Lung (tissue), 17 donors: ENCODE measurements at places on chromosomes 16 and 17.

DNA sequence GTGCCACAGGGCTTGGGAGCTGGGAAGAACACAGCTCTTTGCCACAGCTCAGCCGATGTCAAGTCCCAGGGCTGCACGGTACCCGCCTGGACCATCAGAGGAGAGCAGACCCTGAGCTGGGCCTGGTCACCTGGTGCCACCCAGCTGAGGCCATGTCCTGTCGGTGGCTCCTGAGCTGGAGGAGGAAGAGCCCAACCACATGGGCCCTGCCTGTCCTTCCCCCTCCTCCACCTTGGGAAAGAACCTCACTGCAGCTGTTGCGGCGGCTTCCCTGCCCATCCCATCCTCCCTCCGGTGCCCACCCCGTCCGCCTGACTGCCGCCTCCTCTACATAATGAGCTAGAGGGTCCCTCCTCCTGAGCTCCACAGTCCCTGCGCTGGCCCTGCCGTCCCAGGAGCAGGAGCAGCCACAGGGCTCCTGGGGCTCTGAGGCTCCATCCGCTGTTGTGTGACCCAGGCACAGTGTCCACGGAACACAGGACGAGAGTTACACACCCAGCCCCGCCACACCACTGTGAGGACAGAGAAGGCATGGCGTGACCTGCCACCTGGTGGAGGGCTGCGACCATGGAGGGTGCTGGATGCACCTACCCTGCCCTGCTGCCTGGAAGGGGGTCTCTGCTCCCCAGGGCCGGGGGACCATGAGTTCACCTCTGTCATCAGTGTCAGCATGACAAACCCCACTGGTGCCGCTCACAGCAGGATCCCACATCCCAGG is 21.4 kb upstream of the CHMP6 start:
- no peak for DNase-seq

DNA sequence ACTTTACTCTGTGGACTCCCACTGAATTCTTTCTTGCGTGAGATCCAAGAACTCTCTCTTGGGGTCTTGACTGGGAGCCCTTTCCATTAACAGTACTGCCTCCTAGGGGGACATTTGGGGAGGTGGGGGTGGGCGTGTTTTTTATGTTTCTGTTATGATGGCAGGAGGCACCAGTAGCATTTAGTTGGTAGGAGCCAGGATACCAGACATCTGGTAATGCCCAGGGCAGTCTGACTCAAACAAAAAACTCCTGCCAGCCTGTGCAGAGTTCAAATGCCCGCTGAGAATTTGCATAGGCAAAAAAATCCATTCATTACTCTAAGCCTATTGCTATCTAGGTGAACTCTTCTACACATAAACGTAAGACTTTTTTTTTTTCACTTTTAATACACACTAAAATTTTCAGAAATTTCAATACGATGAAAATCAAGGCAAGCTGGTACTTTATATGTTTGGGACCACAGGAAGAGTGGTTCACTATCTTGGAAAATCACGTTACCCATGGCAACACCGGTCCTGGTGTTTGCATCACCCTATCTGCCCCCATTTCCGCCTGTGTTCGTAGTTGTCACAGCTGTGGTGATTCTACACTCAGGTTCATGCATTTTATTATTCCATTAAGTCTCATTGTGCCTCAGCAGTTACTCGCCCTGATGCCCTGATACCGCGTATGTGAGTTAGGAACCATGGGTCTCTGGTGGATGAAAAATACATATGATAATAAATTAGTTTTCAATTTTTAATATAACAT is 121.1 kb upstream of the XYLT1 start:
- no peak for DNase-seq

- DNase-seq = peak; percentile 95
These were observed 656 bp upstream of the GEMIN4 start for GRCh38 chr17:752620-753219.

- DNase-seq = peak; percentile 43
These were observed 13.4 kb upstream of the TAC4 start for GRCh38 chr17:49861150-49861884.

DNA sequence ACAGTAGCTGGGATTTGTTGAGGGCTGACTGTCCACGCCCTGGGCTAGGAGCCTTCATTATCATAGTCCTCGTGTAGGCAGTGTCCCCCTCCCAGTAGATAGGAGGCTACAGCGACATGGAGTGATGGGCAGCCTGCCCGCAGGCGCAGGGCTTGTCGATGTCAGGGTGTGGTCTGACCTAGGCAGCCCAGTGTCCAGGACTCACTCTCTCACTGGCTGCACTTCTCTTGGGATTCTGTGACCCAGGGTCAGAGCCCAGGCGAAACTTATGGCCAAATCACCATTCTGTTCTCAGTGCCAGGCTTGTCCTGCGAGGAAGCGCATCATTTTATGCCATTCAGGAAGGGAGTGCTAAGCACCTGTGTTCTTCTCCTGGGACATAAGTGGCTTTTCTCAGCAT is 32.6 kb downstream of the SHISA6 start:
- DNase-seq = no peak

GRCh38 chr16:77555126-77555525 is 120.3 kb upstream of the ADAMTS18 start:
- DNase-seq = no peak

DNA sequence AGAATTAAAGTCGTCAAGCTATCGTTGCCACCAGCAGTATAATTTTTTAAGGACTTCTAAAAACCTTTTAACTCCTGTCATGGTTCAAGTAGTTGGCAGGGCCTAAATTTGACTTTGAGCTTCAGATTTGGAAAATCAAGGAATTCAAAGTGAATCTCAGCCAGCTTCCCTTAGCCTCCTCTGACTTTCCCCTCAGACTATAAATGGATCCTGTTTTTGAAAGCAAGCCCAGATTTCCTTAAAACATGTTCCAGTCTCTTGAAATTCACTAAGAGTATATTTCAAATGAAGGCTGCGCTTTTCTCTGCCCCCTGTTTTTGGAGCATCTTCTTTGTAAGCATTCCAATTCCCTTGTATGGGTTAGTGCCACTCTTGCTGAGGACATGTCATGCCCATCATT is 101.8 kb upstream of the CDH8 start:
- DNase-seq = no peak

DNA sequence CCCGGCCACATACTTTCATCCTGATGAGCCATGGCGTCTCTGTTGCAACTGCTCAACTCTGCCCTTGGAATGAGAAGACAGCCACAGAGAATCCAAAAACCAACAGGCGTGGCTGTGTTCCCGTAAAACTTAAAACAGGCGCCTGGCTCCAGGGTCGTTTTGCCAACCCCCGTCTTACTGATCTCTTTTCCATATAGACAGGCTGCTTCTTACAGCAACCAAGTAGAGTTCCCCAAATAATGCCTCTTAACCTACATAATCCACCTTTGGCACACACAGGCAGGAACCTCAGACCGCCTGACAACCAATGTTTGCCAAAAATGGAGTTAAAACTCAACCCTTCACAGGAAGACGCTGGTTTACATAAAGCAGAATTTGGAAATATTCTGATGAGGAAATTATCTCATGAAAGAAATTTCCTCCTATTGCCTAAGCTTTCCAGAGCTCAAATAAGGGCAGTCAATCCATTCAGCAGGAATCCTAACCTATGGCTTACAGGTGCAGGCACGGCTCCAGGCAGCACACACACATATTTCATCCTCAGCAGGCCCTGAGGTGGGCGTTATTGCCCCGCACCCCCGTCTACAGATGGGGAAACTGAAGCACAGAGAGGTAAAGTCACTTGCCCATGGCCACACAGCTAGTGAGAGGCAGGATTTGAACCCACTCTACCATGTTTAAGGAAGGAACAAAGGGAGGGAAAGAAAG is 35.8 kb downstream of the LITAF start:
- DNase-seq = no peak

GRCh38 chr17:77279448-77280303 is 138.9 kb downstream of the SEC14L1 start:
- no peak for DNase-seq

GRCh38 chr16:80166082-80166481 is 374.7 kb upstream of the DYNLRB2 start:
- DNase-seq = no peak

DNA sequence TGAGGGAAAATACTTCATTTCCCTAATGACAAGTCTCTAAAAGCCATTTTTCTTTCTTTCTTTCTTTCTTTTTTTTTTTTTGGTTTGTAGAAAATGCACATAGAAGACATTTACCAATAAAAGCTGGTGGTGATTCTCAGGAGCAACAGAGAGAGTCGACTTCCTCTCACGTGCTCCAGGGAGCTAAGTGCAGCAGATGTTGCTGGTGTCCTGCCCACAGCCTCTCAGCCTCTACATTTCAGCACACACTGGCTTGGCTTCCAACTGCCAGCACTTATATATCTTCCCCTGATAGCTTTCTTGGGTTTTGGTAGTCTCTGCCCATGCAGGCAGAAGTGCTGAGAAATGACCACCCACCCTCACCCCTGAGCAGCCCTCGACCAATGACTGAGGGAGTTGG is 58.4 kb upstream of the MARCHF10 start:
- no peak for DNase-seq

DNA sequence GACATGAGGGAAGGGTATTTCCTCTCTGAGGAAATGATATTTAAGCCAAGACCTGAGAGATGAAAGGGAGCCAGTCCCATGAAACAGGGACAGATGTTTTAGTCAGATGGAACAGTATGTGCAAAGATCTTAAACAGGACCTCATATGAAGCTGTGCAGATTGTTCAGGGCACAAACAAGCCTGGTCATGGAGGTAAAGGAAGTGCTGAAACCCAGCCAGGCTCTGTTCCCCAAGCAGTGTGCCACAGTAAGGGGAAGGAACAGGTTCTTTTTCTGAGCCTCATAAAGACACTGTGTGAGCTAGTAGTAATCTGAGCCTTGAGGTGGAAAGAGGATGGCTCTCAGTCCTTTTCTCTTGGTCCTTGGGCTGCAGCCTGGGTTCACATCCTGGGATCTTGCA is 159.9 kb downstream of the ANKFN1 start:
- no peak for DNase-seq

DNA sequence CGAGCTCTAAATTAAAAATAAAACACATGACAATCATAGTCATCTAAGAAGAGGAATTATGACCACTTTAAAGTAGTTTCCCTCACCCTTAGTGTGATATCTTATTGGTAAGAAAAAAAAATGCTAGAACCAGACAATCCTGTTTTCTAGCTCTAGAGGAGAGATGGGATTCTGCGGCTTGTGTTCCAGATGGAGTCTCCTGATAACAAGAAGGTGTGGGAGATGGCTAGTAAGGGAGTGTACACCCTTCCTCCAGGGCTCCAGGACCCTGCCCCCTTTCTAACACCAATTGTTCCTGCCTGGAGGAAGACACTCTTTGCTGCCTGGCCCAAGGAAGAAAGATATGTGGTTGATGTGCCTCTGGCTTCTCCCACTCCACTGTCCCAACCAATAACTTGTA is 68.8 kb upstream of the FBXO47 start:
- DNase-seq = no peak

- DNase-seq = no peak
These were observed 10.4 kb downstream of the CPPED1 start for GRCh38 chr16:12793120-12793864.

DNA sequence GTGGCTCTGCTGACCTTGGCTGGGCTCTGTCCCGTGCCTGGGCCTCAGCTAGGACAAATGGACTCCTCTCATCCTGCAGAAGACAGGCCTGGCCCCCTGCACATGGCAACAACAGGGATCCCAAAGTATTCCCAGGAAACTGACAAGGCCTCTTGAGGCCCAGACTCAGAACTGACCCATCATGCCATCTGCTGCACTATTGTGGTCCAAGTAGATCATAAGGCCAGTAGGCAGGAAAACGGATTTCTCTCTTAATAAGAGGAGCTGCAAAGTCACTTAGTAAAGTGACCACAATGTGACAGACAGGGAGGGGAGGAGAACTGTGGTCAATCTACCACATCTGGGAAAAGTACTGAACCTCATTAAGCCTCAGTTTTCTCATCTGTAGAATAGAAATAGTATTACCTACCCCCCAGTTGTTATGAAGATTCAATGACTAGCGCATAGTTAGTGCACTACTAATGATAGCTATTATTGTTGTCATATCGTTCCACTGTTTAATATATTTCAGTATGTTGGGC is 62.1 kb upstream of the TNRC6A start:
- no peak for DNase-seq

- DNase-seq = peak; percentile 21
These were observed 8.3 kb downstream of the SLC7A6 start for GRCh38 chr16:68272507-68273209.

GRCh38 chr16:52621651-52622050 is 74.7 kb upstream of the TOX3 start:
- no peak for DNase-seq

- DNase-seq = no peak
These were observed 1.3 kb downstream of the LYRM9 start for GRCh38 chr17:27891841-27892240.

GRCh38 chr17:54882950-54883349 is 17.7 kb upstream of the TOM1L1 start:
- no peak for DNase-seq

DNA sequence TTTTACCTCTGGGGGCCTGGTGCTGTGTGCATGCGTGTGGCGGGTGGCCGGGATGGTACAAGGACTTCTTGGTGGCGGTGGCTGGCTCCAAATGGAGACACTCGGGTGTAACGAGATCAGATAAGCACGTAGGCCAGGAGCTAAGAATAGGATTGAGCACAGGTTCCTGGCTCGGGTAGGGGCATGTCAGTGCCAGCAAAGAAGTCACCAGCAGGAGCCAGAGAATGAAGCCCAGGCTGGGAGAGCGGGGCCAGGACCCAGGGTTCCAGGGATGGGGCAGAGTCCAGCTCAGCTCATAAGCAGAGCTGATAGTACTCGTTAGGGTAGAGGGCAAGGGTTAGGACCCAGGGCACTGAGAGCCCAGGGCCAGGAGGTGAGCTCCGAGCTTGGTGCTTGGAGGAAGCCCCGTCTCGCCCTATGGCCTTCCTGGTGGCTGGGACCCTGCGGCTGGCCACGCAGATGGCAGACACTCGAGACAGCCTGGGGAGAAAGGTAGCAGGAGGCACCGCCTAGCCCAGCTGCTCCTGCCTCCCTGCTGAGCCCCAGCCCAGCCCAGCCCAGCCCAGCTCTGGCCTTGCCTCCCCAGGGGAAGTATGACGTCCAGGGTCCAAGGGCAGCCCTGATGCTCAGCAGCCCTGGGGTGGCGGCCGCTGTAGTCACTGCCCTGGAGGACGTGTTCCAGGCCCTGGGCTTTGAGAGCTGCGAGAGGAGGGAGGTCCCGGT is 8.9 kb downstream of the ZNF213 start:
- DNase-seq = no peak

DNA sequence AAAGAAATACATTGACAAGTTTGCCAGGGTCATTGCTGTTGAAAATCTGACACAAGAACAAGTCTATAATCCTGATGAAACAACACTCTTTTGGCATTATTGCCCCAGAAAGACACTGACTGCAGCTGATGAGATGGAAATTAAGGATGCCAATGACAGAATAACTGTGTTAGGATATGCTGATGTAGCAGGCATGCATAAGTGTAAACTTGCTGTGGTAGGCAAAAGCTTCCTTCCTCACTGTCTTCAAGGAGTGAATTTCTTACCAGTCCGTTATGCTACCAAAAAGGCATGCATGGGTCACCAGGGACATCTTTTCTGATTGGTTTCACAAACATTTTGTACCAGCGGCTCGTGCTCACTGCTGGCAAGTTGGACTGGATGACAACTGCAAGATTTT is 10.5 kb downstream of the GDPD1 start:
- no peak for DNase-seq
